ENCODE measurements at places on chromosomes 6 and 20.
A peak's percentile ranks its signal among the peaks of the same experiment; 100 is the strongest.

DNA sequence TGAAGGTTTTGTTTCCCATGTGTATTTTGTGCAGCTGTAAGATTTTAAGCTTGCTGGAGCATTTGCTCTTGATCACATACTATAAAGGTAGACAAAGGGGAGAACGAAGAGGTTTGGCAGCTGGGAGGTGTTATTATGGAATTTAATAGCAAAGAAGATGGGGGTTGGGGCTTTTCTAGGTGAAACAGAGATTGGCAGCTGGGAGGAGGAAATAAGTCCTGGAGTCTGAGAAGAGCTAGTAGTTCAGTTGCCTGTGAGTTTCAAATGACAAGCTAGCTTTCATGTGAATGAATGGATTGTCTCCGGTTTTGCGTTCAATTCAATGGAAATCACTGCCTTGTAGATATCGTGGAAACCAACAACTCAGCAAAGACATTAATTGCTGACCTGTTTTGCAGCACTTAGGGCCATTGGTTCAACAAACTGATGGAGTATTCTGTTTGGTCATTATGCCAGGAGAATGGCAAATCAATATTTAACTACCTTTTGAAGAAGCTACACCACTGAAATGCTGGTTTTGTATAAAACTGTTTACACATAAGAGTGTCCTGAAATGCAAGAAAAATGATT, 38.1 kb upstream of the FLRT3 start:
- no peak for DNase-seq

DNA sequence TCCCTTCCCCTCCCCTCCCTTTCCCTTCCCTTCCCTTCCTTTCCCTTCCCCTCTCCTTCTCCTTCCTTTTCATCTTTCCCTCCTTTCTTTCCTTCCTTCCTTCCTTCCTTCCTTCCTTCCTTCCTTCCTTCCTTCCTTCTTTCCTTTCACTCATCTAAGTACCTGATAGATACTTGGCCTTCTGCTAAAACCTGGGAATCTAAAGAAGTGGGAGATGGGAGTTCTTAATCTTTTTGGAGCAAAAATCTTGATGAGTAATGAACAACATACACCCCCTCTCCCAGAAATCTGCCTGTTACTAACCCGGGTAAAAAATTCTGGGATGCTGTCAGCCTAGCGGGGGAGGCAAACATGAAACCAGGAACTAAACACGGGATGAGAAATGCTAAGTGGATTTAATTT, 100.7 kb downstream of the VEGFA start:
- DNase-seq = no peak

- DNase-seq = peak; percentile 52
These were observed 53.9 kb upstream of the TAGAP start for GRCh38 chr6:159098636-159099106.

DNA sequence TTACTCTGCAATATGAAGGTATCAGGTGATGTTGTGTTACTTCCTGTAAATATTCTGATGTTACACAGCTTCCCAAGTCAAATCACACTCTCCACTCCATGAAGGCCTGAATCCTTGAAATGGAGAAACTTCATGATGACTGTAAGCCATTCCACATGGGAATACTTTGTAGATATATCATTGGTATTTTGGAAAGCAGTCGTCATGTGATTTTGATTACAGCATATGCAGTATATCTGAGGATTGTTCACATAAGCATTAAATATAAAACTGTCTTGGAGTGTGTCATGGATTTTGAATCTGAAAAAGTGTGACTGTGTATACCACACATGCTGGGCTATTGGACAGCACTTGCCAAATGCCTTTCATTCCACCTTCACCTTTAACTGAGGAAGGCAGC, 118.3 kb upstream of the EXOC2 start:
- no peak for DNase-seq

- no peak for DNase-seq
These were observed 177.5 kb upstream of the MMS22L start for GRCh38 chr6:97460394-97461080.

- no peak for DNase-seq
These were observed 60.4 kb upstream of the AKAP12 start for GRCh38 chr6:151179321-151179720.

- DNase-seq = no peak
These were observed 30.8 kb upstream of the COL19A1 start for GRCh38 chr6:69835414-69836179.

DNA sequence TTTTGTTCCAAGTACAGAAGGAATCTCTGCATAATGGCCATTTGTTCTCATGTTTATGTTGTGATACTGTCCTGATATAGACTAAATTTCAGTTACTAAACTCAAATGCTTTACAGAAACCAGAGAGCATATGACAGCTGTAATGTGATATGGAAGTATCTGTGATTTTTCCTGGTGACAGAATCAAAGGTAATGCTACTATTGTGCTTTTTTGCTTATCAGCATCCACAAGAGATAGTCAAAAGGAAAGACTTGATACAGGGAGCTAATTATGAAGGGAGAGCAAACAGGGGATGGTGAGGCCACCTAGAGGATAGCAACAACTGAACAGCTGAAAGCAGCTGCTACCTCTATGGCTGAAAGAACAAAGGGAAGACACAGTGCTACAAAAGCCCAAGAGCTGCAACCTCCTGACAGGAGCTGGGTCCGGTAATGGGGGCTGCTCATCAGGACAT, 181.4 kb downstream of the PHF3 start:
- no peak for DNase-seq

DNA sequence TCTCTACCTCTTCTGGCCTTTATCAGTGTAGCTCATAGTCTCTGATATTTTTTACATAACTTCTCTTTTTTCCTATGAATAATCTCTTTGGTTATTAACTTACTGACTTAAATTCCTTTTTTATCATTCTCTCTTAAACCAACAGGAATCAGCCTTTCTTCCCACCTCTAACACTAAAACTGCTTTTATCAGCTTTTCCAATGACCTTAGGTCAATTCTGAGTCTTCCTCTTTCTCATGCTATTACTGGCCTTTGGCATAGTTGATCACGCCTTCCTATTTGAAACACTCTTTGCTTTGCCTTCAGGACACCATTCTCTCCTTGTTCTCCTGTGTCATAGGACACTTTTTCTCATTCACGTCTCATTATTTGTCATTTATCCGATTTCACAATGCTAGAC, 8.1 kb upstream of the HINT3 start:
- no peak for DNase-seq

- no peak for DNase-seq
These were observed 63.3 kb downstream of the DAAM2 start for GRCh38 chr6:39855356-39855995.

DNA sequence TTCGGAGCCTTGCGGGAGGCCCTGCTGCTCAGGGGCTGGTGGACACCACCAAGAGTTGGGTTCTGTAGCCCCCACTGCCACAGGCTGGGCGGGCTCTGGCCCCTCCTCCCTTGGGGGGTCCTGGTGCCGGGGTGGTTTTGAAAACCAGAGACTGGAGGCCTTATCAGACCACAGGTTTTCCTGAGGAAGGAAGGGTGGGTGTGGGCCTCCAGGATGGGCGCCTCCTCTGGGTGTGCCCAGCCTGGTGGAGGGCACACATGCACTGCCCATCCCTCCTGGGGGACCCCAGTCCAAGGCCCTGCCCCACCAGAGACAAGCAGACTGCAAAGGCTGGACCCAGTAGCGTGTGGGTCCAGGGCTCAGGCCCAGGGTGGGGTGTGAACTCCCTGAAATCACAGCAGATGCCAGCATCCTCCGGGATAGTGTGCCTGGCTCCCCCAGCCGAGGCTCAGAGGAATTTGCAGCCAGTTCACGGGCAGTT, 13.5 kb upstream of the ZBTB46 start:
- DNase-seq = no peak

DNA sequence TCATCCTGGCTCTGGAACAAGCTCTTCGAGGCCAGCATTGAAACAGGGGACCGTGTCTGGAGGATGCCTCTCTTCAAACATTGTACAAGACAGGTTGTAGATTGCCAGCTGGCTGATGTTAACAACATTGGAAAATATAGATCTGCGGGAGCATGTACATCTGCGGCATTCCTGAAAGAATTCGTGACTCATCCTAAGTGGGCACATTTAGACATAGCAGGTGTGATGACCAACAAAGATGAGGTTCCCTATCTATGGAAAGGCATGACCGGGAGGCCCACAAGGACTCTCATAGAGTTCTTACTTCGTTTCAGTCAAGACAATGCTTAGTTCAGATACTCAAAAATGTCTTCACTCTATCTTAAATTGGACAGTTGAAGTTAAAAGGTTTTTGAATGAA, 3.6 kb upstream of the CDKN1A start:
- no peak for DNase-seq

DNA sequence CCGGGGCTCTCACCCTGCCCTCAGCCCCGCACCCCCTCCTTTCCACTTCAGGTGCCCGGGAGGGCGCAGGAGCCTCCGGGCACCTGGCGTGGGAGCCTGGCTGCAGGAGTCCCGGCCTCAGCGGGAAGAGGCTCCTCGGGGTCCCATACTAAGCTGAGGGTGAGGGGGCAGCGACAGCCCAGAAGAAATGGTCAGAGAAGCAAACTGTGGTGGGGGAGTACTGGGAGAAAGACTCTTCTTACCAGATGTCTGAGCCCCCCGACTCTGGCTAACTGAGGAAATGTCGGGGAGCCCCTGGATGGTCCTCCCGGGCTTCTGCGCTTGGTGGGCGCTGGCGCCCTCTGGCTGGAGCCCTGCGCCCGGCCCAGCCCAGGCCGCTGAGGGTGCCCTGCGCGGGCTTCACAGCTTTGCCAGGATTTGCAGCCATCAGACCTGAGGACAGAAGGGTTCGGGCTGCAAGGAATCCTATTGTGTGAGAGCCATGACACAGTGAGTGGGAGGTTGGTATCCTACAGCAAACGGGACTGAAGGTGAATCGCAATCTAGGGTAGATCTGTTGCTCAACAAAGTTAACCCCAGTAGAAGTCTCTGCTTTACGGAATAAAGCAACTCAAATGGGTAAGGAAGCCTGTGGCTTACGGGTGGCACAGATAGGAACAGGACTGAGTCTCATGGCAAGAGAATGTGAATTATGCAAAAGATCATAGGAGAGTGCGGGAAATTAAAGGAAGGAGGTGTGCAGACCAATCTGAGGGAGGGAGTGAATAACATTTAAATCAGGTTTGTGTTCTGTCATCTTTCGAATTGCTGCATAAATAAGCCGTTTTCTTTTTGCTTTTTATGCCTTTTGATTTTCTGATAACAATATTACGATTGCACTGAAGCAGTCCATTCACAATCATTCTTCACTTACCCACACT, 639 bp upstream of the RCAN2 start:
- no peak for DNase-seq

DNA sequence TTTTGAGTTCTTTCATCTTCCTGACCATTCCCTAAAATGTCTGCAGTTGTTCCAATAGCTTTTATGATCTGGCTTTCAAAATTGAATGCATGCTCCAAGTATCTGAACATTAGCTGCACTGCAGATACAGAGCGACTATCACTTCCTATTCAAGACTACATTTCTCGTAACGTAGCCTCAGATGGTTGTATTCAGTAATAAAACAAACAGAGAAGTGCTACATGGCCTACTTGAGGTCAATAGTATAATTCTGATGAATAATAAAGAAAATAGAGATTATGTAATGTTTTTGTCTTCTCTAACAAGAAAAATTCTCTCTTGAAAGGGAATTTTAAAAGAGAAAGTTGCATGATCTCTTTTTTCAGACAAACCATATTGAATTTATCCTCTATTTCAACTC, 333.9 kb upstream of the IRAK1BP1 start:
- DNase-seq = no peak

DNA sequence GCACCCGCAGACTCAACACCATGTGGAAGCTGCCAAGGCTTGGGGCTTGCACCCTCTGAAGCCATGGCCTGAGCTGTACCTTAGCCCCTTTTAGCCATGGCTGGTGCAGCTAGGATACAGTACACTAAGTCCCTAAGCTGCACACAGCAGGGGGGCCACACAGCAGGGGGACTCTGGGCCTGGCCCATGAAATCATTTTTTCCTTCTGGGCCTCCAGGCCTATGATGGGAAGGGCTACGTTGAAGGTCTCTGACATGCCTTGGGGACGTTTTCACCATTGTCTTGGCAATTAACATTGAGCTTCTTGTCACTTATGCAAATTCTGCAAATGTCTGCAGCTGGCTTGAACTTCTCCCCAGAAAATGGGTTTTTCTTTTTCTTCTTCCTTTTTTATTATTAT, 103.3 kb downstream of the SLC16A10 start:
- DNase-seq = no peak

GRCh38 chr6:127288705-127289104, 22.0 kb downstream of the RNF146 start:
- no peak for DNase-seq

GRCh38 chr20:43903953-43904826, 10.5 kb upstream of the TOX2 start:
- DNase-seq = no peak

GRCh38 chr6:15284743-15285142, 38.9 kb downstream of the JARID2 start:
- no peak for DNase-seq

DNA sequence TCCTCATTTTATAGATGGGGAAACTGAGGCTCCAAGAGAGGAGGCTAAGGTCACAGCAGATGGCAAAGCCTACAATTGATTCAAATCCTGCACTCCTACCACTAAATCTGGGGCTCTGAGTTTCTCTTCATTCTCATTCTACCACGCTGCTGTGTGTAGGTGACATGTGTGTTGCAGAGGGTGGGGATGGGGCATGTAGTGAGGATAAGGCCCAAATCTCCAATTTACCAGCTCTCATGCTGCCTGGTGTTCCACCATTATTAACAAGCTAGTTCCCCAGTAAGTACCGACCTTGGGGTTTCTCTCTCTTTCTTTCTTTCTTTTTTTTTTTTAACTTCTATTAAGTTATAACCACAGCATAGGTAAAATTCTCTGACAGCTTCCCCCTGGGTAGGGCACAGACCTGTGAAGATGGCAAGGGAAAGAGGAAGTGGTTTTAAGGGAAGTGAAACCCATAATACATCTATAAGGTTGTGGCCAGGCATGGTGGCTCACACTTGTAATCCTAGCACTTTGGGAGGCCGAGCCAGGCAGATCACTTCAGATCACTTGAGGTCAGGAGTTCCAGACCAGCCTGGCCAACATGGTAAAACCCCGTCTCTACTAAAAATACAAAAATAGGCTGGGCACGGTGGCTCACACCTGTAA, 13.0 kb upstream of the MATN4 start:
- no peak for DNase-seq

GRCh38 chr20:32976746-32977145, 27.5 kb downstream of the SUN5 start:
- DNase-seq = no peak

GRCh38 chr6:37501632-37502491, 2.2 kb upstream of the CCDC167 start:
- DNase-seq = no peak

- no peak for DNase-seq
These were observed 13.2 kb downstream of the MMS22L start for GRCh38 chr6:97269821-97270220.

DNA sequence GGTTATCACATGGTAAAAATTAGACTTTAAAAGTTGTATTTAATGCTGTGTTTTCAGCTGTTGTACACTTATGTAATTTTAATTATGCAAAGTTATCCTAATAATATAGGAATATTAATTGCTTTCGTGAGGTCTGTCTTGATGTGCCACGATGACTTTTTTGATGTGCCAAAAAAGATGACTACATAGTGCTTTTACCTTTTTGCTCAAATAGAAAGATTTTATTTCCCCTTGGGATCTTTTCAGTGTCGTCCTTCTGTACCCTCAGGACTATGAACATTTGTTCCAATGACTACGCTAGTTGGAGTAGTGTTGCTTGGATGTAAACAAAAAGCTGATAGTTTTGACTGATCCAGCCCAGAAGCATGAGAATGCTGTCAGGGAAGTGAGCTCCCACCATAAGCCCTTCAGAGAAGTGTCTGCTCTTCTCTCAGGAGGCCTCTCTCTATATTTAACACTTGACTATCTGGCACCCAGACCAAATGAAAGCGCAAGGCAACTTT, 1.2 kb upstream of the CD164 start:
- DNase-seq = no peak

- no peak for DNase-seq
These were observed 79.1 kb downstream of the SLC22A23 start for GRCh38 chr6:3377536-3378397.
